ENCODE measurements at places on chromosomes 12 and 14.

GRCh38 chr12:68367116-68367515, 35.0 kb upstream of the MDM1 start:
- no peak for DNase-seq

GRCh38 chr12:12661086-12661856, 34.7 kb downstream of the GPR19 start:
- DNase-seq: peak; percentile 94

- DNase-seq: peak; percentile 70
Observed at GRCh38 chr12:53427905-53428594, 4.4 kb downstream of the AMHR2 start.

DNA sequence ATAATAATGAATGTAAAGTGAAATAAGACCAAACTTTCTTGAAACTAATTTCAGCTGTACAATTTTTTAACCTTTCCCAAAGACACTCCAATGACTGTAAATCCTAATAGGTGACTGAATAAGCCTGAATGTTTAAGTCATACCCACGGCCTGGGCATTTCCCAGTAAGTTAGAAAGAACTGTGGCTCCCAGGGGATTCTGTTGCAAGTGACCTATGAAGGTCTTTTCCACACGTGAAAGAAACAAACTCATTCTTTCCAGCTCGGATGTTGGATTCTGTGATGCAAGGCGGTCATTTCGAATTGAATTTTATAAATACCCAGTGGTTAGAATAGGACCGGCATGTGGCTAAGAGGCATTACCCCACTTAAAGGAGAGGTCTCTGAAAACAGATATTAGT, 1134.4 kb downstream of the GALC start:
- DNase-seq: no peak

DNA sequence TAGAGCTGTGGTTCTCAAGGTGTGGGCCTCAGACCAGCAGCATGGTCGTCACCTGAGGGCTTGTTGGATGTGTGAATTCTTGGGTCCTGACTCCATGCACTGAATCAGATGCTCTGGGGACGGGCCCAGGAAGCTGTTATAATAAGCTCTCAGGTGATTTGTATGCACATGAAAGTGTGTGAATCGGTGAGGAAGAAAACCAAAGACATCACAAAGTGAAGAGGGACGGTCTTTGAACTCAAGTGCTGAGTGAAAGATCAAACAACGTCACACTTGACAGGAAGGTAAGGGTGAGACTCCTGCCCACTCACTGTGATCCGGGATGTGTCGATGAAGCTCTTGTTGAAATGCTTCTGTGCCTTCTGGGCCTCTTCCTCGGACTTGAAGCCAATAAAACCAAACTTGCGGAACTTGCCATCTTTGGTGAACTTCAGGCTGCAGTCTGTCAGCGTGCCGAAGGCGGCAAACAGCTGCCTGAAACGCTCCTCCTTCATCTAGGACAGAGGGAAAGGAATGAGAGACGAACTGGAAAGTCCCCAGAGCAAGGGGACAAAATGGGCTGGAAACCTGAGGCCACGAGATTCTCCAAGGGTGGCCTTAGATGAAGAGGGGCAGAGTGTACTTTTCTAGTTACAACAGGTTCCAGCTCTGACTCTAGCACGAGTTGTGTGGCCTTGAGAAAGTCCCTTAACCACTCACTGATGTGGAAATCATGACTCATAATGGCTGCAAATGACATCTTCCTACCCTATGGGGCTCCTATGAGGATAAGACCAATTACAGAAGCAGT, 4.0 kb downstream of the RBM19 start:
- DNase-seq: peak; percentile 14

GRCh38 chr12:62512901-62513300, 46.3 kb downstream of the MON2 start:
- DNase-seq: no peak

DNA sequence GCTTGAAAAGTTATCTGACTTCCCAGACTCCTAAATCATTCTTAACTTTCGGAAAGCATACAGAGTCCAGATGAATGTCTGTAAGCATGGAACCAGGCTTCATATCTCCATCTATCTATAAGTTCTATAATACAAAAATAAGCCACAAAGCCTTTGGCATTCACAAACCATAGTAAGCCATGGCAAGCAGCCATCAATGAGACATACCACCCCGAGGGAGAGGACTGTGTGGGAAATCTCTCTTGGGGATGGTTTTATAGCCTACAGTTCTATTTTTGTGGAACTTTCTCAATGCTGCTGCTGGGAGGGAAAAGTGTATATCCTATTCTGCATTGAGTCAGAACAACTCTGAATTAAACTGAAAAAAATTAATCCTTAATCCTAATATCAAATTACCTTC, 20.4 kb downstream of the EGLN3 start:
- no peak for DNase-seq

DNA sequence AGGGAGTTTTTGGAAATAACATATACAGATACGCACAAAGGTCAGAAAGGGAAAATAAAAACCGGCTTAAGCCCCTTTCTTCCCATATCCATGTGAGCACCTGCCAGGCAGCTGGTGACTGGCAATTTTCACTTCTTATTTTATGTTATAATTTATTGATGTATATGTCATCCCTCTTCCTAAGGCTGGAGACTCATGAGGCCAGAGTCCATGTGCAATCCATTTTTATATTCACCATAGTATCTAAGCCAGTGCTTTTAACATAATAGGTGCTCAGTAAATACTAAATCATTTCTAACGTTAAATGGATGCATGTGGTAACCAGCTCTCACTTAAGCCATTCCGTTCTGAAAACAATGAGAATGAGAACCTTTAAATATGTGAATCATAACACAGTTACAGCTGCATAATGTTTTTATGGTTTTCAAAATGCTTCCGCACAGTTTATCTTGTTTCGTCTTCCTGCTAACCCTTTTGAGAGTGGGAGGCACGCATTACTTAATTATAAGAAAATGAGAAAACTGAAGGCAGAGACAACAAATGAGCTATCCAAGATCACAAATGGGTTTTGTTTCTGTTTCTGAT, 178.3 kb downstream of the CACNA1C start:
- DNase-seq: no peak

DNA sequence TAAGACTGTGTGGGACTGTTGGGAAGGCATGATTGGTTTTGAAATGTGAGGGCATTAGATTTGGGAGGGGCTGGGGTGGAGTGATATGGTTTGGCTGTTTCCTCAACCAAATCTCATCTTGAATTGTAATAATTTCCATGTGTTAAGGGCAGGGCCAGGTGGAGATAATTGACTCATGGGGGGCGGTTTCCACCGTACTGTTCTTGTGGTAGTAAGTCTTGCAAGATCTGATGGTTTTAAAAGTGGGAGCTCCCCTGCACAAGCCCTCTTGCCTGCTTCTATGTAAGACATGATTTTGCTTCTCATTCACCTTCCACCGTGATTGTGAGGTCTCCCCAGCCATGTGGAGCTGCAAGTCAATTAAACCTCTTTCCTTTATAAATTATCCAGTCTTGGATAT, 76.6 kb upstream of the PPFIA2 start:
- DNase-seq: no peak

DNA sequence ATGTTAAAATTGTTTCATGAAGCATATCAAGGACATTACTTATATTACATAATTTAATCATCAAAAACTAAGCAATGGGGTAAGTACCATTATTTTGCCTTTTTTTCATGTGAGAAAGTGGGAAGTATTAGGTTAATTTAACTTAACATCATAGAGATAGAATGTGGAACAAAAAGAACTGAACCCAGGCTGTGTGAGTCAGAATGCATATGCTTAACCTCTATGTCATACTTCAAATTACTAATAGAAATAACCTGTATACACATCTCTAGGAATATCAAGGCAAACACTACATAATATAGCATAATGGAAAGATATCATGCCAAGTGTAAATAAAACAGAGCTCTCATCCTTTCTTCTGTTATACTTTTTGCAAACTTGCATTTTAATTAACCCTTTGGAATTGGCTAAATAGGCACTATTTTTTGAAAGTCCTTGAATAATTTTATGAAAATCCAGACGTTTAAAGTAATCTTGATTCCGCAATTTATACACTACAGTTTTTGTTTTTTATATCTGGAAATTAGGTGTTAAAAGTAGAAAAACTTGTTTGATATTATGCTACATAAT, 777.7 kb downstream of the SLC6A15 start:
- no peak for DNase-seq

- DNase-seq: peak; percentile 57
Observed at GRCh38 chr14:60989599-60989998, 8.6 kb downstream of the SLC38A6 start.

- no peak for DNase-seq
Observed at GRCh38 chr12:90423965-90424364, 531.0 kb downstream of the CCER1 start.

DNA sequence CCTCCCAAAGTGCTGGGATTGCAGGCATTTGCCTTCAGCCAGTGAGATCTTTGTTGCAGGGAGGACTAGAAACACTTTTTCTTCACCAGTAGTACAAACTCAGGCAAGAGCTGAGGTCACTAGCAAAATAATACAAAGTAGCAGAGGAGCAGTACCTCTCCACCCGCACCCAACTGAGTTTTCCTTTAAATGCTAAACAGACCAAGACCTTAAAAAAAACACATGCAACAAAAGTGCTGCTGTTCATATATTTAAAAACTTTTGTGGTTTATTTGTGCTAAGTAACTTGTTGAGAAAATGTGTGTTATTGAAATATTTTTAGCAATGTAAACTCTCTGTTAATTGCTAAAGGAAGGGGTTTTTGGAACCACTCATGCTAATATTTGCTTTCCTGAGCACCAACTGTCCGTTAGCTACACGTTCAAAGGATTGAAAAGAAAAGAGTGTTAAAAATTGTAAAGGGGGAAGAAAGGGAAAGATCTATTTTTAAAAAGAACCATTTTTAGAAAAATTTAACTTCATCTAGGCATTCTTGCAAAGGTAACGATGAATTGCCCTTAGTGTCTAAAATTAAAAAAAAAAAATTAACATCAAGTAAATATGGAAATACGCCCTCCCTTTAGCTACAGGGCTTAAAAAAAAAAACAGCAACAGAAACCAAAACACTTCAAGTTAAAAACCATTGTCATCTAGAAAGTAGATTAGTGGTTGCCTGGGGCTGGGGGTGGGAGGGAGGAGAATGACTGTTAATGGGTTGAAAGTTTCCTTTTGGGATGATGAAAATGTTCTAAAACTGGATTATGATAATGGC, 114.0 kb upstream of the KRAS start:
- no peak for DNase-seq

GRCh38 chr12:27331291-27331926, 1.2 kb upstream of the BMAL2 start:
- peak; percentile 92 for DNase-seq

- no peak for DNase-seq
Observed at GRCh38 chr12:96045566-96045965, 10.2 kb upstream of the LTA4H start.

DNA sequence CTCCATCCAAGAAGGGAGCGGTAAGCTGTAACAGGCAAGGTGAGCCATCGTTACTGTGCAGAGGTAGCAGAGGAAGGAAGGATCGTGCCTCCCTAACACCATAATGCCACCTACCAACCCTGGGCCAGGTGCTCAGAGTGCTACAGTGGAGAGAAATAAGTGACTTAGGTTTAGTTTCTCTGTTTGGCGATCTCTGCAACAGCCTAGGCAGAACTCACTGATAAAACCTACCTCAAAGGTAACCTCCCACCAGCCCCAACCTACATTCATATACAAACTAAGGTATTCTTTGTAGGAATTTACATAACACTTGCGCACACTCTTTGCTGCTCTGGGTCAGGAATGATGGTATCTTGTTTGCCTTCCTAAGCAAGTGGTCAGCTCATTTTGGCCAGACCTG, 93.4 kb upstream of the TMEM132D start:
- no peak for DNase-seq

DNA sequence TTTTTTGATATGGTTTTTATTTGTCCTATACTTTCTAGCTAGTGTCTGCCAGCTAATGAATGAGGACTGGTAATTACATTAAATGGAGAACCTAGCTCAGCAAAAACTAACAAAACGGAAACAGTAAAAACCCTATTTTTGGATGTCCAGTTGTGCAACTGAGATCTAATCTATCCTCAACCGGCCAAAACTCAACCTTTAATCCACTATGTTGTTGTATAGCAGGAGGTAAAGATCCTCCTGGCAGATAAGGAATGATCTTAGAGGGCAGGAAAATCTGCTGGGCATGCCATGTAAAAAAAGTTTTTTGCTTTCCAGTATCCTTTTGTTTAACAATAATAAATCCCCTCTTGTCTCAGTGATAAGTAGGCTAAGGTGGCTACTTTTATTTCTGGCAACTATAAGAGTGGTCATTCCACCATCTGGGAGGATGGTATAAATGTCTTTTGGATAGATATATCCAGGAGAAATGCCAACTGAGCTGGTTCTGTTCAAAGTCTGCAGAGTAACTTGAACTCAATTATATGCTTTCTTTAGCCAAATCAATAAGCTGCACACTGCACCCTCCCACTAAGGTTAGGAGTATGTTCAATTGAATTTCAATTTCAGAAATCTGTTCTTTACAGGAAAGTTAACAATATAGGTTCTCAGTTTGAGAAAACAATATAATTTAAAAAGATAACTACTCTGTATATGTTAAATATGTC, 40.1 kb downstream of the WASHC3 start:
- DNase-seq: no peak

GRCh38 chr12:68420225-68421010, 88.3 kb upstream of the MDM1 start:
- peak; percentile 60 for DNase-seq

DNA sequence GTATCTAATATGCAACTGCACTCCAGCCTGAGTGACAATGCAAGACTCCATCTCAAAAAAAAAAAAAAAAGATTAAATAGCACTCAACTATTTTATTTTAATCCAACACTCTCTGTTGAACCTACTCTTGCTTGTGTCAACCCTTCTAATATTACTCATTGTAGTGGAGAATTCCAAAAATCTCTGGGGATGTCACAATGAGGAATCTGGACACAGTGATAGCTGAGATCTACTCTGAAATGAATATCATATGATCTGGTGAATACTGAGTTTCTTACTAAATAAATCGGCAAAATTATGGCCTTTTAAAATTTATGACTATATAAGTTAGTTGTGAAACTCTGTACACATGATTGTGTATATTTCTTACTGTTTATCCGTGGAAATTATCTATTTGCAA, 418.2 kb downstream of the BCAT1 start:
- no peak for DNase-seq

- no peak for DNase-seq
Observed at GRCh38 chr12:132314516-132315233, 14.7 kb downstream of the GALNT9 start.

- no peak for DNase-seq
Observed at GRCh38 chr14:24127673-24128072, 2.8 kb upstream of the FITM1 start.
